OCI-M1 (cell line): ENCODE measurements at places on chromosomes 16 and 17.
A peak's percentile ranks its signal among the peaks of the same experiment; 100 is the strongest.

GRCh38 chr16:87968541-87968940 lies 17.3 kb downstream of the BANP start:
- DNase-seq: no peak

GRCh38 chr17:47701608-47702007 lies 7.6 kb downstream of the TBKBP1 start:
- no peak for DNase-seq

DNA sequence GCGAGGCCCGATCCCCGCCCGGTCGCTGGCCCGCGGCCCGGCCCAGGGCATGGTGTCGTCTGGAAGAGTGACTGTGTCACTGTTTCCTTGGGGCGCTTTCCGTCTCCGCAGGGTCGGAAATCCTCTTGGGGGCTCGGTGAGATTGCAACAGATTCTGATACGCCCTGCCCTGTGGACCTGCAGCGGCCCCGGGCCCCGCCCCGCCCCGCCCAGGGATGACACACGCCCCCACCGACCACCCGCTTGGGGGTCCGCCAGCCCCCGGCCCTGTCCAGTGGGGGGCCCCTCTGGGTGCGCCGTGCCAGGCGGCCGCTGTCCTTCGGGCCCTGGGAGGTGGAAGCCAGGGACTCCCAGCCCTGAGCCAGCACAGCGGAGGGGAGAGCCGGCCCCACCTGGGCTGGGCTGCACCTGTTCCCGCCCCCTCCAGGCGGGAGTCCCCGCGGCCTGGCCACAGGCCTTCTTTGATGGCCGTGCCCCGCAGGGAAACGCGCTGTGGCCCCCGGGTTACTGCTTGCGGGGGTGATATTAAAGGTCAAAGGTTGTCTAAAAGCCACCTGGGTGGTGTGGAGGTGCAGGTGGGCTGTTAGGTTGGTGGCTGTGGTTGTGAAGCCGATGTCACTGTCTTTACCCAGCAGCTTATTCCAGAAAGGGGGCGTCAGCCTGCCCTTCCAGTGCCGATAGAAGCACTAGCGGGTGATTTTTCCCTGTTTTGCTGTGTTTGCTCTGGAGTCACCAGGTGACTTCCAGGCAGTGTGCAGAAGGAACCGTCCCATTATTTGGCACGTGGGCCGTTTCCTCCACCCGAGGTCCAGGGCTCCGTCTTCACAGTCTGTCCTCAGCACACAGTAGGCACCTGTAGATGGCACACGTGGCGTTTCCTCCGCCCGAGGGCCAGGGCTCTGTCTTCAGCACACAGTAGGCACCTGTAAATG lies 752 bp downstream of the TBC1D24 start:
- peak; percentile 28 for DNase-seq

GRCh38 chr17:50618941-50619340 lies 15.7 kb upstream of the ABCC3 start:
- no peak for DNase-seq

- DNase-seq: no peak
These were observed 47.6 kb downstream of the IL21R start for GRCh38 chr16:27449434-27450195.

- DNase-seq: peak; percentile 59
These were observed 4.6 kb downstream of the PRDM7 start for GRCh38 chr16:90072442-90073105.

- no peak for DNase-seq
These were observed 50.2 kb upstream of the NDRG4 start for GRCh38 chr16:58449768-58450167.

GRCh38 chr16:10100829-10101228 lies 81.4 kb downstream of the GRIN2A start:
- no peak for DNase-seq

- no peak for DNase-seq
These were observed 80.3 kb upstream of the GRIN2A start for GRCh38 chr16:10262377-10263132.

GRCh38 chr17:41973408-41973811 lies 6.8 kb downstream of the CNP start:
- DNase-seq: no peak

DNA sequence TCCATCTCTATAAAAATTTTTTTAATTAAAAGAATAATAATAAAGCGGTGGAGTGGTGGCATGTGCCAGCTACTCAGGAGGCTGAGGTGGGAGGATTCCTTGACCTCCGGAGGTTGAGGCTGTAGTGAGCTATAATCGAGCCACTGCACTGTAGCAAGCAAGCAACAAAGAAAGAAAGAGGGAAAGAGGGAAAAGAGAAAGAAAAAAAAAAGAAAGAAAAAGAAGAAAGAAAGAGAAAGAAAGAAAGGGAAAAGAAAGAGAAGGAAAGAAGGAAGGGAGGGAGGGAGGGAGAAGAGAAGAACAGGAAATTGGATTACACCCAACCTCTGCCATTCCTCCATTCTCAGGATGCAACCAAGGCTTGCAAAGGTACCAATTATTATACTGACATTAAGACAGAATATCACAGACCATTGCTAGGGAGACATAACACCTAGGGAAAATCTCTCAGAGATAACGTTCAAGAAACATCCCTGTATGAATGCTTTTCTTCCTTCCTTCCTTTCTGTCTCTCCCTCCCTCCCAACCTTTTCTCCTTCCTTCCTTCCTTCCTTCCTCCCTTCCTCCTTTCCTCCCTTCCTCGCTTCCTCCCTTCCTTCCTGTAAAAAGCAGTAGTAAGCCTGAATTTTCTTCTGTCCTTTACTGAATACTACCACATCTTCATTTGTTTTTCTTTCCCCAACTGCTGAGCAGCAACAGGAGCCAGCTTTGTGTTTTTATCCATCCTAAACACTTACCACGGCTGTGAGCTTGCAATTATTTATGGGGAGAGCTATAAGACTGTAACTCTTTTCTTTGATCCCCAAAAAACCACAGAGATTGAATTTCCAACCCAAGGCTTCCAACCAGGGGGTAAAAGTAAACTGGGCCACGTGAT lies 1.8 kb upstream of the LITAF start:
- DNase-seq: no peak

DNA sequence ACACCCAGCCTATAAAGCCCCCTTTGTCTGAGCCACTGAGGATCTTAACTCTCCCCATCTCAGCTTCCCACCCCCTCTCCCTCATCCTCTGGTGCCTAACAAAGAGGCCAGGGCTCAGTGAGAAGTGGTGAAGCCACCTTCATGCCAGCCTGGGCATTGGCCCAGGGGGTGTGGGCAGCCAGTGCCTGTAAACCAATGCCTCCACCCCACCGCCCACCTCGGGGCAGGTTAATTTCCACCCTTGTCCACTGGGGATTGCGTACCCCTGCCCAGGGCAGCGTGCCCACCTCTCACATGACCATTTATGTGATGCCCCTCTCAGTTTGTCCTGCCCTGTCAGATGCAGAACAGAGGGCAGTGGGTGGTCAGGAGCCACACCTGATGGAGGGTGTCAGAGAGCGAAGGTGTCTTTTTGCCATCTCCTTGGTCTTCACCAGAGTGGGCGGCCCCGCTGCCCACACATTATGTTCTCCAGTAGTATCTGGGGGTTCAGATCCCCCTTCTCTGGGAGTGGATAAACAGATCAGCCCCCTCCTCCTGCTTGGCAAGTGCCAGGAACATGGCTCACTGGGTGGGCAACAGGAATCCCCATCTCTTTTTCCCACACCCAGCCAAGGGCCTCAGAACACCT lies 10.1 kb upstream of the ARHGAP23 start:
- no peak for DNase-seq

- no peak for DNase-seq
These were observed 39.5 kb downstream of the DYNLRB2 start for GRCh38 chr16:80580109-80580832.

DNA sequence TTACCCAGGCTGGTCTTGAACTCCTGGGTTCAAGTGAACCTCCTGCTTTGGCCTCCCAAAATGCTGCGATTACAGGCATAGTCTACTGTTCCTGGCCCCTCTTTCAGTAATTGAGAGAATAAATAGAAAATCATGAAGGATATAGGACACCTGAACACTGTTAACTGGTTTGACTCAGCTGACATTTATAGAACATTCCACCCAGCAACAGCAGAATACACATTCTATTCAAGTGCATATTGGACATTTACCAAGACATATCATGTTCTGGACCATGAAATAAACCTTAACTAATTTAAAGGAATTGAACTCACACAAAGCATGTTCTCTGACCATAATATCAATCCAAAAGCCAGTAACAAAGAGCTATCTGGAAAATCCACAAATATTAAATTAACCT lies 19.8 kb upstream of the BAIAP2 start:
- no peak for DNase-seq

- DNase-seq: no peak
These were observed 13.2 kb upstream of the NAGLU start for GRCh38 chr17:42522798-42523278.

DNA sequence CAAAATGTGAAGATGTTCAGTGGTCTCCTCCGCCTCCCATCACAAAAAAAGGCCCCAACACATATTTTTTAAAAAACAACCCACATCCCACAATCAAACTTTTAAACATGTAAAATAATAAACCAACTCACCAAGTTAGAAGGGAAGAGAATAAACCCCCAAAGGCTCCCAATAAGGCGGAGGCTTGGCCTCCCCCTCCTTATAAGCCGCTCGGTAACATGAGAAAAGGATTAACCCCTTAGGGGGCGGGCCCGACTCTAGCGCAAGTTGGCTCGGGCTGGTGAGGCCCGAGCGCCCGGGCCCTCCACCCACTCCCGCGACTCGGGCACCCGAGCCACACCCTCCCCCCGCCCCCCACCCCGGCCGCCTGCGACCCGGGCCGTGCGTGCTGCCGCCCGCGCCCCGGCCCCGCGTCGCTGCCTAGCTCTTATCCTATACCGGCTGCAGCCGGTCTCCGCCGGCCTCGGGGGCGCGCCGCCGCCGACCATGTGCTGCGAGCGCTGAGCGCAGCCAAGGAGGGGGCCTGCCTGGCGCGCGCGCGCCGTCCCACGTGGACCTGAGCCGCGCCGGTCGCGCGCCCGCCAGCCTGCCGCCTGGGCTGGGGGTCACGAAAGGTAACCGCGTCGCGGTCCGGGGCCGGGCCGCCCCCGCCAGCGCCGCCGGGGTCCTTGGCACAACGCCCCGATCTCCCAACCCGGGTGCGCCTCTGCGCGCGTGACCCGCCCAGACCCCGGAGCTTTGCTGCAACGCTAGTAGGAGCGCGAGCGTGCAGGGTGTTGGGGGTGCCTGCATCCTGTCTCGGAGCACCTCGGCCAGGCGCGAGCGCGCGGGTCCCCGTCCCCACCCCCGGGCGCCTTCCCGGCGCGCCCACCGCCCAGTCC lies at the start of the genes ARSG and SLC16A6:
Gene ARSG, plus strand, starts transcription at position 541 of the 881 bp plus-strand sequence. CDS start 15,999 bp downstream, outside the sequence.
Gene SLC16A6, minus strand, starts transcription at position 173 of the 881 bp plus-strand sequence. CDS start 12,807 bp downstream, outside the sequence.
- peak; percentile 78 for DNase-seq

DNA sequence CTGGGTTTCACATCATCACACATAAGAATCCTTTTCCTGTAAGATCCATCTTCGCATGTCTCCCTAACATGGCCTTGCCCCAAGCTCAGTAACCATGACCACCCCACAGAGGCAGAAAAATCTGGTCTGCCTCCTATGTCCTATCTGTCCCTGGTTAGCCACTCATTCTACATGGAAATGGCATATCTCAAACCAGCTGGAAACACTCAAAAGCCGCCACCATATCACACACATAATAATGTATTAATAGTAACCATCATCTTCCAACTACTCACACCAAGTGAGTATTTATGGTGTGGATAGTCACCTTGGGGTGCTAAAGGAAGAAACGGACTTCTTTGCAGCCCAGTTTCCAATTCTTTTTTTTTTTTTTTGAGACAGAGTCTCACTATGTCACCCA lies 11.4 kb downstream of the FAM117A start:
- no peak for DNase-seq

GRCh38 chr17:40417258-40417608 lies 463 bp downstream of the TOP2A start:
- peak; percentile 69 for DNase-seq

- peak; percentile 84 for DNase-seq
These were observed 19.3 kb downstream of the GDE1 start for GRCh38 chr16:19502395-19503131.
